ENCODE measurements at places on chromosomes 1 and 21.
A peak's percentile ranks its signal among the peaks of the same experiment; 100 is the strongest.

GRCh38 chr1:181255270-181255929 lies 166.9 kb downstream of the IER5 start:
- DNase-seq, result peak; percentile 97

GRCh38 chr1:54490361-54491248 lies 57.4 kb upstream of the ACOT11 start:
- no peak for DNase-seq

DNA sequence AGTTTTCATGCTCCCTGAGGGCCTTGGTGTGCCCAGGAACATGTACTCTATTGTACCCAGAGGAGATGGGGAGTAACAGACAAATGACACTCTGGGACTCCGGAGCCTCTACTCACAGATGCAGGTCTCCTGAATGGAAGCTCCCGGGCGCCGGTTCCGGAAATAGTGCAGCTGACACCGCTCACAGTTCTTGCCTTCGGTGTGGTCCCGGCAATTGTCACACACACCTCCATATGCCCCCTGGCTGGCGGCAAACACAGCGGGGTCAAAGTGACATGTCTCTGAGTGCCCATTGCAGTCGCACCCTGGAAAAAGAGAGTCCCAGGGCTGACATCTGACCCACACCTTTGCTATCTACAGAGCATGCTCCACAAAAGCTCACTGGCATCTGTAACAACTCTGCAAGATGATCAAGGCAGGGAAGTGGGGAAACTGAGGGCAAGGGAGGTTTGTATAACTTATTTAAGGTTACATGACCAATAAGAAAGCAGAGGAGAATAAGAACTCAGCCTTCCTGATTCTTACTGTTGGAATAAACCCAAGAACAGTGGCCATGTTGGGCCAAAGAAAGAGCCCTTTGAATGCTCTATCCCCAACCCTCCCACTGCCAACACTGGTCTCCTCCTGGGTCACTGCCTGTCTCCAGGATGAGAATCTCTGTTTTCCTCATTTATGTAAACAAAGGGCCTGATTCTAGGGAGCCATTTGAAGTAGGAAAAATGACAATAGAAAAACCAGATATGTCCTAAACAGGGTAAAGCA lies 22.4 kb downstream of the LAMB3 start:
- DNase-seq, result no peak

GRCh38 chr1:217244971-217245370 lies 385.9 kb downstream of the GPATCH2 start:
- no peak for DNase-seq

- no peak for DNase-seq
These were observed 12.7 kb upstream of the CASQ1 start for GRCh38 chr1:160177667-160178066.

DNA sequence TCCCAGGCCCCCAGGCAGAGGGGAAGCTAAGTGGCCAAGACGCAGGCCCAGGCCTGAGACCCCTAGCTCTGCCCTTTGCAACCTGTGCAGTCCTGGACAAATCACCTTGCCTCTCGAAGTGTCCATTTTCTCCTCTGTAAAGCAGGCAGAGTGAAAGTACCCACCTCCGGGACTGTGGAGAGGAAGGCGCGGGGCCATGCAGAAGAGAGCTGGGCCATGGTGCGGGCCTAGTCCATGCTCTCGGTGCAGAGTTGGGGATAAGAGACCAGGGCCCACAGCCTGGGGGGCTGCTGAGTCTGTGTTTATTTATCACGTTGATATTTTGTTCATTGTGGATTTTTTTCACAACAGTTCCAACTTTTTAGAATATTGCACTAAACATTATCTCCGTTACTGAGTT lies 160.2 kb upstream of the VAMP3 start:
- no peak for DNase-seq

GRCh38 chr1:24289937-24290595 lies 29.1 kb upstream of the GRHL3 start:
- peak; percentile 89 for DNase-seq

DNA sequence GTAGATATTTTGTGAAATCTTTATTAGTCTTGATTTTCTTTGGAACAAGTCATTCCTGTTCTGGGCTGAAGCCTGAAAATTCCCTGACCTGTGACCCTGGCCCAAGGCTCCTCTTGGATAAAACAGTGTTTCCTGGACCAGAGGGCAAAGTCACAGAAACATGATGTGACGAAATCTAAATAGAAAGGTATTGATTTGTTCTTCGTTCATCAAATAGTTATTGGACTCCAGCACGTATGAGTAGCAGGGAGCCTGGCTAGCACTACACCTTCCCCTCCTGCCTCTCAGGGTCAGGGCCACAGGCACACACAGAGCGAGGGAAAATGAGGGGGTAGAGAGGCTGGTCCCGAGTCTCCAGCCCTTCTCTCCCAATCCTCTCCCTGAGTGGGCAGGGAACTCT lies 1.7 kb upstream of the CLDN14 start:
- no peak for DNase-seq

DNA sequence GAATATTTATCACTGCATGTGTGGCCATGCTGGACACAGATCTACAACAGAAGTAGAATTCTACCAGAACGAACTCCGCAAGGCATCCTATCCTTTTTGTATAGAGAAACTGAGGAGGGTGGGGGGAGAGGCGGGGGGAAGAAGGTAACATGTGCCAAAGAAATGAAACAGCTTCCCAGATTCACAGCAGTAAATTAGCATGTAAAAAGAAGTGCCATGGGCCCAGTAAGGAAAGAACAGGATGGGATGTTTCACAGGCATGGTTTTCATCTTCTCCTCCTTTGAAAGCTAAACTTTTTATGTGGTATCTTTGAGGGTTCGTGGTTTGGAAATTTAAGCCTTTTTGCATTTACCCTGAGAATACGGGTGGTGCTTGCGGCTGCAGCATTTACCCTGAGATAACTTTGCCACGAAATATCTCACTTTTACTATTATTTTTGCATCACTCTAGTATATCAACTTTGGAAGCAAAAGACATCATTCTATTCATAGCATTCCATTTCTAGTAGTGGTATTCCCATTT lies 168.9 kb downstream of the TPR start:
- DNase-seq, result no peak

GRCh38 chr1:88742531-88742930 lies 58.5 kb downstream of the PKN2 start:
- DNase-seq, result no peak

- no peak for DNase-seq
These were observed 223.9 kb downstream of the ST6GALNAC3 start for GRCh38 chr1:76298399-76298798.

DNA sequence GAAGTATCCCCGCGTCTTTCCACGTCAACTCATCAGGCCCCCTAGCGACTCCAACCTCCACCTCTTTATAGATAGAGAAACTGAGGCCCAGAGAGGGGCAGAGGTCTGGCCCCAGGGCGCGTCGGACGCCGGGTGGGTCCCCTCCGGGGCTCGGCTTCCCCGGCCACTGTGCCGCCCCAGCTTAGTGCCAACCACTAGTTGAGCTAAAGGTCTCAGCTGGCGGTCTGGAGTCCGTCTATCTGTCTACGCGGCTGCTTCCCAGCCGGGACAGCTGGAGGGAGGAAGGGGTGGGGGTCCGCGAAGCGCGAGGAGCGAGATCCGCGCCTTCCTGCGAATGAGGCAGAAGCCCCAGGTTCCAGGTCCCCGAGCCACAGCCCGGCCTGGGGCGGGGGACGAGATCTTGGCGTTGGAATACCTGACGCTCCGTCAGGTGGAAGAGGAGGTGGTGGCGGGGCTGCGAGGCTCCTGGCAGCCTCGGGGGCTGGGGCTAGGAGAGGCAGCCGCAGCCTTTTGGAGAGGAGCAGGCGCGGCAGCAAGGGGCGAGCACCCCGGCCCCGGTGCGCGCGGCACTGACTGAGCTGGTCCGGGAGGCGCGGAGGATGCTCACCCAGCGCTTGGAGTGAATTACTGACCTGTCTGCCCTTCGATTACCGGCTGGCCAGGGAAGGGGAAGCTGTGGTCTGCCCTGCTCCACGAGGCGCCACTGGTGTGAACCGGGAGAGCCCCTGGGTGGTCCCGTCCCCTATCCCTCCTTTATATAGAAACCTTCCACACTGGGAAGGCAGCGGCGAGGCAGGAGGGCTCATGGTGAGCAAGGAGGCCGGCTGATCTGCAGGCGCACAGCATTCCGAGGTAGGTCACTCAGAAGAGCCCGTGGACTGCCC lies 937 bp downstream of the PODN start:
- DNase-seq, result no peak

DNA sequence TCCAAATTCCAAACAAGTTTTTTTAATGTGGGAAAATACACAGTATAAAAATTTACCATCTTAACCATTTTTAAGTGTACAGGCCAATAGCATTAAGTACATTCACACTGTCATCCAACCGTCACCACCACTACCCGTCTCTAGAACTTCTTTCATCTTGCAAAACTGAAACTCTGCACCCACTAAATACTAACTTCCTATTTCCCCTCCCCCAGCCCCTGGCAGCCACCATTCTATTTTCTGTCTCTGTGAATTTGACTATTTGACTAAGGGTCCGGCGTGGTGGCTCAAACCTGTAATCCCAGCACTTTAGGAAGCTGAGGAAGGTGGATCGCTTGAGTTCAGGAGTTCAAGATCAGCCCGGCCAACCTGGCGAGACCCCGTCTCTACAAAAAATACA lies 36.1 kb downstream of the CLSTN1 start:
- DNase-seq, result no peak

DNA sequence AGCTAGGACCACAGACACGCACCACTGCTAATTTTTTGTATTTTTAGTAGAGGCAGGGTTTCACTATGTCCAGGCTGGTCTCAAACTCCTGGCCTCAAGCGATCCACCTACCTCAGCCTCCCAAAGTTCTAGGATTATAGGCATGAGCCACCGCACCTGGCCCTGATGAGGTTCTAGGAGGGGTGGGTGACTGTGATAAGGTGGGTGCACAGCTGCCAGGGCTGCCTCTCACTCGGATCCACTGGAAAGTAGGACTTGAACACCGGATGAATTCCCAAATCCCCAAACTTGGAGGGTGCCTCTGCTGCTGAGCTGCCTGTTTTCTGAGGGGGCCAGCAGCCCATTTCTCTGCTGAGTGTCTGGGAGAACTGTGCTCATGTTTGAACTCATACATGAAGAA lies 68.2 kb upstream of the PARP1 start:
- DNase-seq, result no peak

DNA sequence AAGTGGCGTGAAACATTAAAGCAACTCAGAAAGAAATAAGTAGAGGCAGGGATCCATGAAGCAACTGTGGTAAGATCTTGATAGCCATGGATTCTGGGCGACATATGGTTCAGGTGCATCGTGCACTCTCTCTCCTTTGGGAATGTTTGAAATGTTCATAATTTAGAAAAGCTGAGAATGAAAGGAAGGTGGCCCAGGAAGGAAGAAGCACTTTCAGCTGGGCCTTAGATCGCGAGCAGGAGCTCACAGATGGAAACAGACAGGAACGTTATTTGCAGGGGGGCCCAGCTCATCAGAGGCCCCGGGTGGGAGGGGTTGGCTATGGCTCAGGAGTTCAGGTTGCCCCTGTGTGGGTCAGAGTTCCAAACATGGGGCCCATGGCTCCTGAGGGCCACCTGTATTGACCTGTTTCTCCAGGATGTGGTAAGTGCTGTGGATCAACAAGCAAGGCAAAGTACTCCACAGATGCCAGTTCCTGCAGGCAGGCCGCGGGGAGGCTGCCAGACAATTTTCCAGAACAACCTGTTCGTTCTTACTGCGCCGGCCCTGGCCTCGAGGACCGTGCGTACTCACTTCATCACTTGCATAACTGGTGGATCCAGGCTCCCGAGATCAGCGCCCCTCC lies 253.2 kb downstream of the TOMM20 start:
- no peak for DNase-seq

DNA sequence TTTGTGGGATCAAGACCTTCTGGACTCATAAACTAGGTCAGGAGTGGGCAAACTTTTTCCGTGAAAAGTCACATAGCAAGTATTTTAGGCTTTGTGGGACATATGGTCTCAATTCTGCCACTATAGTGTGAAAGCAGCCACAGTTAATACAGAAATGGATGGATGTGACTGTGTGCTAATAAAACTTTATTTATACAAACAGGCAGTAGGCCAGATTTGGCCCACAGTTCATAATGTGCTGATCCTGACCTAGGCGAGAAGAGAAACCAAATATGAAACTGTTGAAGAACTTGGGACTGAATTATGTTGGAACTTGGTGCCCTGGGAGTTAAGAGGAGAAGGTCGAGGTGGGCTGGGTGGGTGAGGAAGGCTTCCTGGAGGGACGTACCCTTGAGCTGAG lies 17.1 kb downstream of the PADI3 start:
- DNase-seq, result no peak

GRCh38 chr1:206668351-206668750 lies 16.4 kb upstream of the MAPKAPK2 start:
- no peak for DNase-seq

DNA sequence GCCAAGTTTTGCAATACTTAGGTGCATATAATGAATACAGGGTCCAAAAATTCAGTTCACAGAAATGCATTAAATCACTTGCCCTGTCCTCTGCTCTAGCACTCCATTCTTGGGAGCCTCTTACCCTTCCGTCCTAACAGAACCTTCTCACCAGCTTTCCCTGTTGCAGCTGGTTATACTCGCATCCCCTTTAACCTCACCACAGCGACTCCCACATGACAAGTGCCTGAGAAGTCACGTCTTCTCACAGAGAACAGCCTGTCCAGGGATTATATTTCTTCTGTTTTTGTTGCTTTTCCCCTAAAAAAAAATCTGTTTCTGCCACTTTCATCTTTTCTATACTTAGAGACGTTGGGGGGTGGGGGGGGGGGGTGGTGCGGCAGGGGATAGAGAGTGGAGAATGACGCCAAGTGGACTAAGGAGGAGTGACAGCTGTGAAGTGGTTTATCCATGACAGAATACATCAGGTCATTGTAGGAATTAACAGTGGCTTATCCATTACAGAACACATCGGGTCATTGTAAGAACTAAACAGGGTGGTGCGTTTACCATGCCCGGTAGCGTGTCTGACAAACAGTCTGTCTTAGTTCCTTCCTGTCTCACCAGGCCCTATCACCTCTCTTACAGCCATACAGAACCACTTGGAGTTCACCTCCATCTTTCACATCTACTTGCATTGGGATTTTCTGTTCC lies 117.6 kb downstream of the UBE2U start:
- no peak for DNase-seq

- DNase-seq, result no peak
These were observed 1.3 kb downstream of the CATSPER4 start for GRCh38 chr1:26191739-26192138.

DNA sequence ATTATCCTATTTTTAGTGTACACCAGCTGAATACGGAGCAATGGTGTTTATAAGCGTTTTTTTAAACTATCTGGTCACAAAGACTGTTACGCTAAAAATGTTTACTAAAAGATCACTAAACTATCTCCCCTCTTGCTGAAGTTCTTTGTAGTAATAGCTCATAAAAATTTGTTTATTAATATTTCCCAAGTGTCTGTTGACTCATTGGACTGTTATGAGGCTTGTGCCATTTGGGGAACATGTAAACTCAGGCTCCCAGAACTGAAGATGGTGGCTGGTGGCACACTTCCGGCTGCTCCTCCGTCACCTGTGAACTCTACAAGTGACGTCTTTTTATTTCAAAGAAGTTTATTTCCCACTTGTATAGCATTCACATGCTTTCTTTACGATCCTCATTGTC lies 46.3 kb downstream of the AIDA start:
- DNase-seq, result no peak

GRCh38 chr1:105652109-105652508 lies 1404.4 kb upstream of the PRMT6 start:
- DNase-seq, result no peak

- no peak for DNase-seq
These were observed 80.3 kb downstream of the SDCCAG8 start for GRCh38 chr1:243336163-243336562.

GRCh38 chr1:27102707-27103468 lies 52.0 kb downstream of the SLC9A1 start:
- peak; percentile 53 for DNase-seq

- DNase-seq, result peak; percentile 18
These were observed 73.8 kb downstream of the RPE65 start for GRCh38 chr1:68375919-68376318.

All from fibroblast of skin of right biceps (primary cell).